ENCODE measurements at places on chromosomes 3 and 15.

GRCh38 chr15:43187544-43188155 is 2.4 kb downstream of the CCNDBP1 start:
- DNase-seq = no peak

GRCh38 chr3:124887177-124887931 is at the start of gene ITGB5:
TSS of gene ITGB5 (minus strand) at chr3:124887365. CDS start at chr3:124887000, 365 bp downstream.
- peak; percentile 22 for DNase-seq

DNA sequence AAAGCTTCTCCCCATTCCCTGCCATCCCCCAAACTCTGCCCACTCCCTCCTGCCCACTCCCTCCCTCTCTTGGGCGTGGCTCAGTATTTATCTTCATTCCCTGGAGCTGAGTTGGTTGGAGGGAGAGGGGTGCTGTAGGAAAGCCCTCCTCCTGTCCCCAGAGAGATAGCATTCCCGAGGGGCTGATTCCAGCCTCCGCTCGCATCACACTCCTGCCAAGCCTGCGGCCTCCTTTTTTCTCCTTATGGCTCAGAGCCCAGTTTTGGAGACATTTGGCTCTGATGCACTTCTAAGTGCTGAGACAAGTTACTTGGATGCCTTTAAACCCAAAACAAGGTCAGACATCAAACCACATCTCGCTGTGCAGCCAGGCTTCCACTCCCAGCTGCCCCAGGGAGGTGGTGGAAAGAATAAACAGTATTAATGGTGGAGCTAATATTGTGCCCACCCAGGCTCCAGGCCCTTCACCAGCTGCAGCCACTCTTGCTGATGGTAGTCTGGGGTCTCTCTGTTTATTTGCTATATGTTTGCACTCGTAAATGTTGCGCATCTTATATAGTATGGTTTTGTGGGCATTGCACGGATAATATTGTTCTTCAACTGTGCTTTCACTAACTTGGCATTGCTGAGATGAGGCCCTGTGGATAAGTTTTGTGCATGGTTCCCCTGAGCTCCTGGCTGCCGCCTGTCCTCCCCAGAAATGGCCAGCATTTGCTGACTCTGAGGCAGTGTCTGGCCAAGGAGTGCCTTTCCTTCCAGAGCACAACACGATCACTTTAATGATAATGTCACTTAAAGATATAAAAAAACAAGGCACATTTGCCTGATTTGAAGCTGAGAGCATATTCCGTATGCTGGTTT is 157.2 kb downstream of the LRRC28 start:
- peak; percentile 23 for DNase-seq

- no peak for DNase-seq
Observed at GRCh38 chr3:64059484-64060175, 36.3 kb upstream of the PSMD6 start.

DNA sequence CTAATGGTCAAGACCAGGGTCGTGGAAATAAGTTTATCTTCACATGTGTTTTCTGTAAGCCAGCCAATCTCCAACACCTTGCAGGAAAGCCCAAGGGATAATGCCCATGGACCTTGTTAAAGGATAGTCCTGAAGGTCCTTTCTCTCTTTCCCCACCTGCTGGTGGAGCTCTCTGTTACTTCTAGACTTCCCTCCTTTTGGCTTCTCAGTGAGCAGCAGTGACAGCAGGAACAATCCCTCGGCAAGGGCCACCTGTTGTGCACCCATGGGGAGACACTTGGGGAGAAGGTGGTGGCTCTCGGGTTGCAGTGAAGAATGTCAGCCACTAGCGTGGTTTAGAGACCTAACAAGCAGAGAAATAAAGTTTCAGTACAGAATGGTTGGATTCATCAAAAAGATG is 84.0 kb upstream of the OSBPL11 start:
- DNase-seq = peak; percentile 5

GRCh38 chr3:113231827-113232253 is 20.5 kb downstream of the BOC start:
- no peak for DNase-seq

- DNase-seq = no peak
Observed at GRCh38 chr3:29141197-29141917, 139.5 kb upstream of the RBMS3 start.

- DNase-seq = no peak
Observed at GRCh38 chr15:36108541-36108940, 470.9 kb upstream of the CDIN1 start.

GRCh38 chr15:27899583-27900285 is 199.4 kb downstream of the OCA2 start:
- peak; percentile 88 for DNase-seq

DNA sequence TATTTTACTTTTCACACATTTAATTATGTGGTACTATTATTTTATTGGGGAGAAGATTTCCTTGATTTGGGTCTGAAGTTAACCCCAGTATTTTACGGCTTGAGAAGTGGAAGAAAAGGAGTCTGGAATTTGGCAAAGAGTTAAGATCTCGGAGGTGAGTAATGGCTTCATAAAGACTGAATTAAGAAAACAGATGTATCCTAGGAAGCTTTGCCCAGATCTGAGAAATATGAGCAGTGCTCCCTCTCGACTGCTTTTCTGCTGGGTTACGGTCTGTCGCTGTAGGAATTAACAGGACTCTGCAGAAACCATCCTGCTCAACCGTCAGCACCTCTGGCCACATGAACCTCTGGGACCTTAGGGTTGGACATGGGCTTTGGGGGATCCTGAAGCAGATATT is 163.6 kb upstream of the NDN start:
- no peak for DNase-seq

GRCh38 chr15:38796589-38796988 is 232.0 kb upstream of the RASGRP1 start:
- DNase-seq = no peak

GRCh38 chr3:36751326-36751725 is 13.0 kb downstream of the DCLK3 start:
- no peak for DNase-seq

DNA sequence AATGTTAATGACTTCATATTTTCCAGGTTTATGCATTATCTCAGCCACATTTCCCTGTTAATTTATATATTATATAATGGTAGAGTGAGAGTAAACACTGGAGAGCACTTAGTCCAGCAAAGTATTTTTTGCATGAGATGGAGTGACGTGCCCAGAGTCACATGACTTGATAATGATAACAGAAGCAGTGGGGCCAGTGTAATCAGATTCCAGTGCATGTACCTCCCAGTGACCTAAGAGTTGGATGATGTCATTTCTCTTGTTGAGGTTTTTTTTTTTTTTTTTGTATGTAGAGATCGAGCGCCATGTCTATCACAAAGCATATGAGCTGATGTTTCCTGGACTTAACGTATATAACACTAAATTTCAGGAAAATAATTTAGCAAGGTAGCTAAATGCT is 375.3 kb downstream of the CNTN6 start:
- no peak for DNase-seq

DNA sequence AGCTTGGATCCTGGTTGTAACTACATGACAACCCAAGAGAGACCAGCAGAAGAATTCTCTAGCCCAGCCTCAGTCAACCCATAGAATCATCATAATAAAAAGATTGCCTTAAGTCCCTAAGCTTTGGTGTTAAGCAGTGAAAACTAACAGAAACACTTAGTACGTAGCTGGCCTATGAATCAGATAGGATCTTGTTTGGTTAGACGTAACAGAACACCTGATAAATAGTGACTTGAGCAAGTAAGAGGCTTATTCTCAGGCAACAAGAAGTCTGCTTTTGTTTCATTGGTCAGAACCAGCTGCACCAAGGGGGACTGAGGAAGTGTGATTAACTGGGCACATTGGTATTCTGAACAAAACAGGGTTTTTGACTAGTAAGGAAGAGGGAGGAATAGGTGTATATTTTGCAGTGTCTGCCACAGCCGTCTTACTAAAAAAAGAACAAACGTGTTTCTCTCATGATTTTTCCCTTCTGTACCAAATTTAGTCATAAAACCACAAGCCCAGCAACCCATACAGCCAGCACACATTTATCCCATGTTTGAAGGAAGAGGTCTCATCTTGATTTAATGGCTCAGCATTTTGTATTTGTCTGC is 53.3 kb upstream of the GLCE start:
- no peak for DNase-seq

DNA sequence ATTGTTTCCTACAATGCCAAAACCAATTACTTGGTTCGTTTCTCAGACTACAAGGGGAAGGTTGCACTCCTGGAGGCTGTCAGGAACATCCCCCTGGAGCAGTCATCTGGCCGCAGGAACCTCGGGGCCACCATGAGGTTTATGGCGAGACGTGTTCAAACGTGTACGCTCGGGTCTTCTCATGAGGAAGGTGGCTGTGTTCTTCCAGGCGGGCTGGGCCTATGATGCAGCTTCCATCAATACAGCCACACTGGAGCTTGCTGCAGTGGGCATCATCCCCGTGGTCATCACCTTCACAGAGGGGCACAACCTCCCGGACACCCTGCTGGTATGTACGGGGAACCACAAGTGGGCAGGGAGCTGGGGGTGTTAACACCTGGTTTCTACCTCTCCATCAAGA is 94.5 kb upstream of the COL6A5 start:
- DNase-seq = no peak

- no peak for DNase-seq
Observed at GRCh38 chr15:68655686-68656437, 77.1 kb downstream of the CORO2B start.

GRCh38 chr3:61940236-61940635 is 378.9 kb downstream of the PTPRG start:
- no peak for DNase-seq

DNA sequence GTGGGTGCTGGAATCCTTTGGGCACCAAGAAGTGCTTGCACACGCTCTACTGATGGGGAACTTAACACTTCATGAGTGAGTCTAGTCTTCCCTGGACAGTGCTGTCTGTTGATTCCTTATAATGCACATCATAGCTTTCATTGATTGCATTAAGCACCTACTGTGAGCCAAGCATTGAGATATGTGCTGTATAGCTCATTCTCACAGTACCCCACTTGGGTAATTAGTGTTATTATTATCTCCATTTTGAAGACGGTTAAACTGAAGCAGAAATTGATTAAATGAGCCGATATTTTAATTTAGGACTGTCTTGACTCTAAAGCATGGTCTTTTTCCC is 504 bp upstream of the PDHB start:
- no peak for DNase-seq

DNA sequence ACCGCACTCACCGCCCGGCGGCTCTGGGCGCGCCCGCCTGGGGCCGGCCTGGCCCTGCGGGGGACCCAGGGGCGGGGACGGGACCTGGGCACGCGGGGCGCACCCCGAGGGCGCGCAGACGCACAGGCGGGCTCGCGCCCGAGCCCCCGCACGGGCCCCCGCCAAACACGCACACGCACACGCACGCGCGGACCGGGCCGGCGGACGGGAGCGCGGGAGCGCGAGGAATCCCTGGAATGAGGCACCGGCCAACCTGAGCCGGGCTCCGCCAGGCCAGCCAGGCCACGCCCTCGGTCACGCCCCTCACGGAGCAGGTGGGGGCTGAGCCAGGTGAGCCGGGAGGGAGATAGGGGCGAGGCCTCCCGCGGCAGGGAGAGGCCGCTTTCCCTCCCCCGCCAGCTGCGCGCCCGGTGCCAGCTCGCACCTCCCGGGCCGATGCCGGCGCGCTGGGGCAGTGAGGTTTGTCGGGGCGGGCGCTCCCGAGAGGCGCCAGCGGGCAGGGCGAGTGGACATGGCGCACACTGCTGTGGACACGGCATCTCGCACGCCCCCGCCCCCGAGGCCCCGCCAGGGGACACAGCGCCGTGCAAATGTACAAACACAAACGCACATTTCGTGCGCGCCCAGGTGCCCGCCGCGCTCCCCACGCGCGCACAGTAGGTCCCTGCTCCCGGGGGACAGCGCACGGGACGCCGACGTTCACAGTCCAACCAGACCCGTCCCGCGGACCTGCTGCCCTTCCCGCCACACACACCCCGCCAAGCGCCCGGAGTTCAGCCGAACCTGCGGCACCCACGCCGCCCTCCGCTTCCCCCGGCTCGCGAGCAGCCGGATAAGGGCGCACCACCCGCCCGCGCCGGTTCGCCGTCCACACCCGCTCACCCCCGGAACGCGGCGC is 75.9 kb upstream of the VGLL4 start:
- peak; percentile 96 for DNase-seq

DNA sequence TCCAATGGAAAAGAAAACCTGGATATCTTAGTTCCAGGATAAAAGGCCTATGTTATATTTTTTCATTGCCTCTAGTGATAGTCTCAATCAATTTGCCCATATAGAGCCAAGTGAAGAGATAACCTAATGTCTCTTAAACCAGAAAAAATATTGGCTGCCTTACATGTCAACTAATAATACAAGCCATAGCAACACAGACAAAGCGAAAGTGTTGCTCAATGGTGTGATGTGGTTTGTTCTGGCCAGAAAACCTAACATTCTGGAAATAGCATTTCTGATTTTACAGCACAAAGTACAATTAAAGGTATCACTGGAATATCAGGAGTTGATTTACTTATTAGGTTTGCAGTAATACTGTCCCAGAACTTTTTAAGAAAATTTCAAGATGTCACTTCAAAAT is 101.5 kb downstream of the ATP8B4 start:
- no peak for DNase-seq

DNA sequence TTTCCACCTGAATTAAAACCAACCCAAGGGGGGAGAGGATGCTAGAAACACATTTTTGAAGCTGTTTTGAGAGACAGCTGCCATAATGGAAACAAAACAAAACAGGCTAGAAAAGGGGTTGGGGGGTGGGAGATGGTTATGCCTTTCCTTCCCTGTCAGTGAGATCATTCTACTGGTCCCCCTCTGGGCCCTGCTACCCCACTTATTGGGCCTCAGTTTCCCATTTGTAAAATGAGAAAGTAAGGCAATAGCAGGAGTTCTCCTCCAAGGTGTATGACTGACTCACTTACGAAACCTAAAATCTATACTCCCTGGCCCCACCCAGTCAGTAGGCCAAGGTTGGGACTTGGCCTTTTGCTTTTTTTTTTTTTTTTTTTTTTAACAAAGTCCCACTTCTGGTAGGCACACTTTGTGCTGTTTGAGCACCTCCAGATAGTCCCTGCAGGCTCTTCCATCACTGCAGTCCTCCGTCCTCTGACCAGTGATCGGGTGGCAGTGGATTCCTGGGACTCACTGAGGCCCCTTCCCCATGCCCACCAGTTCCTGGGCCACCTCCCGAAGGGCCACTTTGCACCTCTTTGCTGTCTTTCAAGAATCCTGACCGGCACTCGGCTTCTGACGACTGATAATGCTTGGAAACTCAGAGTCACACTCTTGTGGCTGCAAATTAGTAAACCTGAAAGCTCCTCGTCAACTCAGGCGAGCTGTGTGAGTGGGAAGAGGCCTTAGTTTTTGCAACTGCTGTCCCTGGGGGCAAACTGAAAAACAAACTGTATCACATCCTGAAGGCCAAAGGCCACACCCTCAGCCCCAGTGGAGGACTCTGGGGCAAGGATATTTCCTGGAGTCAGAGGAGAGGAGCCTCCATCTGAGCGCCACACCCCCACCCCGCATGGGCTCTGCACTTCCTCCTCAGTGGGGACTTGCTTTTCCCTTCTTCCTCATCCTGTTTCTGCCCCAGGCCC is 6.7 kb upstream of the PSTPIP1 start:
- DNase-seq = no peak

DNA sequence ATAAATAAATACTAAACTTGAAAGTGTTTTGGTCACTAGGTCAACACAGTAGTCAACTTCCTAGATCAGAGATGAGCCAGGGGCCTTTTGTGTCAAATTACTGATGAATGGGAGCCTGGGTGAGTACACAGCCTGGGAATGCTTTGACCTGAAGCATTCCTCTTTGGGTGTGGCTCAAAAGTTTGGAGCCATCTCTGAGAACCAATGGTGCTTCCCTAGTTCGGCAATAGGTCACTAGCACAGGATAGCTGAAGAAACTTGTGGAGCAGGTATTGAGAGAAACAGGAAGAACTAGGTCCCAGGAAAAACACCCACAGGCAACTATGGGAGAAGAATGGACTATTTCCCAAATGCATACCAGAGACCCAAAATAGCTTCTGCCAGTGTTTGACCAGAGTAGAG is 56.6 kb upstream of the PLXND1 start:
- no peak for DNase-seq

Data from NCI-H526 (cell line).